ENCODE measurements at places on chromosomes 12 and 14.

DNA sequence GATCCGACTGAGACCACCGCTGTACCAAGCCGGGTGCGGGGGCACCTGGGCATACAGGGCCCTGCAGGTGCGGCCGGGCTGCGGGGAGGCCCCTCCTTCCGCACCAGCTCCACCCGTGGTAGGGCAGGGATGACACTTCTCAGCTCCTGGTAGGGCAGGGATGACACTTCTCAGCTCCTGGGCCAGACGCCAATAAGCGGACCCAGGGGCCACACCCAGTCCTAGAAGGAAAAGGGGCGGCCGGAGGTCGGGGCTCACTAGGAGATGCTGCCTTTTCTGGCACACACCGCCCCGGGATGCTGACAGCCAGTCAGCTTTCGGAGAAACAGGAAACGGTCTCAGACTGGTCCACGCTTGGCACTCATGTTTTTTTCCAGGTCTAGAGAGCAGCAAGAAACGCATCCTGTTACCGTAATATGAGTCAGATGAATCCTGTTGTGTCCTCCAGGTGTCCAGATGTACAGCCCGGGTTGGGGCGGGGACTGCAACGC lies 34.8 kb downstream of the NFKBIA start:
- no peak for DNase-seq

GRCh38 chr14:33017016-33017415 lies 78.3 kb downstream of the NPAS3 start:
- no peak for DNase-seq

- no peak for DNase-seq
Measured at GRCh38 chr14:90600619-90601018, 203.8 kb downstream of the CALM1 start.

DNA sequence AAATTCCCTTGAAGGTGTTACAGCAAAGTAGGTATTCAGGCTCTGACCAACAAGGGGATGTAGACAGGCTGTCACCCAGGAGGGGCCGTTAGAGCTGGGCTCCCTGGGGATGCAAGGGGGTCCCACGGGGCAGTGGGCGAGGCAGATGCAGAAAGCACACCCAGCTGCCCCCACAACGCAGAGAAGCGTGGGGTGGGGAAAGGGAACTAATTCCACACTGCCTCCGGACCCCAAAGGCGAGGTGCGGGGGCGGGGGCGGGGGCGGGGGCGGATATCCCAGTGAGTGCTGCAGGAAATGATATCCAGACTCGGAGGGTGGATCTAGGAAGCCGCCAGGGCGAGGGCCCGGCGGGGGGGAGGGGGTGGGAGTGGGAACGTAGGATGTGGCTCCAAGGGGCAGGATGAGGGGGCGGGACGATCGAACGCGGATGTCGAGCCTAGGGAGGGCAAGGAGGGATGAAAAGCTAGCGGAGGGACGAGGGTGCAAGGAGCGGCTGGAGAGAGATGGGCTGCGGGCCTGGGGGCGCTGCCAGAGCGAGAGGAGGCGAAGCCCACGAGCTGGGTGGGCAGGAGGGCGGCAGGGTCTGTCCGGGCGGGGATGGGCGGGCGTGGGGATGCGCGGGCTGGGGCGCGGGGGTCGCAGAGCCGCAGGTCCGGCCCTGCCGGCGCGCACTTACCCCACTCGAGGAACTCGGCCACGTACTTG lies 874 bp downstream of the CDC42BPB start:
- DNase-seq: no peak

GRCh38 chr14:92986254-92987147 lies 63.6 kb downstream of the CHGA start:
- no peak for DNase-seq

GRCh38 chr12:116053479-116054200 lies 223.9 kb downstream of the MED13L start:
- DNase-seq: no peak

DNA sequence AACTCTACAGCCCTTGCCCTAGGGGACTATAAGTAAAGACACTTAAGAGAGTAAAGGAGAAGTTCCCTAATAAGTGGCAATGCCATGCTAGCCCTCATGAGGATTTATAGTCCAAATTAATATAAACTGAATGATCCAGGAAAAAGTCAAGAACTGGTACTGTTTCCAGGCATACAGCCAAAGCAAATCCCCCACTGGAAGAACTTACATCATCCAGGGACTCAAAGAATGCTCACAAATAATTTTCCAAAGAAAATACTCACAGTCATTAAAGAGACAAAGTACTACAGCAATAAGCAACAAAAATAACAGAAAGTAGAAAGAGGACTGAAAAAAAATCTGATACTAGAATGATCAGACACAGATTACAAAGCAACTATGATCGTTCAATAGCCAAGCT lies 79.7 kb upstream of the RAP1B start:
- no peak for DNase-seq

DNA sequence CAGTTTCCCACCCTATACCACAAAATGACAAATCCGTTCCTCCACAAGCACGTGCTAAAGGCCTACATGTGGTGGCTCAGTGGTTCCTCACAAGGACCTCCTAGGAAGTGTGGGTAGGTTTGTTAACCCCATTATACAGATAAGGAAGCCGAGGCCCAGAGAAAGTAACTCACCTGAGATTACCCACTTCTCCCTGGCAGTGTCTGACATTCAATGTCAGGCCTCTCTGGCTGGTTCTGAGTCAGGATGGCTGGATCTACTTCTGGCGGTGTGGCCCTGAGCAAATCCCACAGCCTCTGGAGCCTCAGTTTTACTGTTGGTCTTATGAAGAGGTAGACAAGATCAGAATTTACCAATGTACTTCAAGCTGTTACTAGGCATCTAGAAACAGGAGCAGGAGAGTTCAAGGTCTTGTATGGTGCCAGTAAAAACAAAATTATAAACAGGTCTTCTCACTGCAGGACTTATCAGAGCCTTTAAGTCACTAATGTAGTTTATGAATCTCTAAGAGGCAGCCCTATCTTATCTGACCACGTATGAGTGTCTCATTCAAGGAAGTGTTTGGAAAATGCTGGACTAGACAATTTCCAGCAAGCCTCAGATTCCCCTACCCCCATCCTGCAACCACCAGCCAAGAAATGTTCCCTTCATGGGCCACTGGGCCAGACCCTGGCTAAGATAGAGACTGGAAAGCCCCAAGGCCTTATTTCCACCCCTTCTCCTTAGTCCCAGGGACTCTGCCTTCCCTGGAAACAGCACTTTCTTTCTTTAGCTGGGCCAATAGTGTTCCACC lies 4.2 kb downstream of the HSPB8 start:
- DNase-seq: no peak

DNA sequence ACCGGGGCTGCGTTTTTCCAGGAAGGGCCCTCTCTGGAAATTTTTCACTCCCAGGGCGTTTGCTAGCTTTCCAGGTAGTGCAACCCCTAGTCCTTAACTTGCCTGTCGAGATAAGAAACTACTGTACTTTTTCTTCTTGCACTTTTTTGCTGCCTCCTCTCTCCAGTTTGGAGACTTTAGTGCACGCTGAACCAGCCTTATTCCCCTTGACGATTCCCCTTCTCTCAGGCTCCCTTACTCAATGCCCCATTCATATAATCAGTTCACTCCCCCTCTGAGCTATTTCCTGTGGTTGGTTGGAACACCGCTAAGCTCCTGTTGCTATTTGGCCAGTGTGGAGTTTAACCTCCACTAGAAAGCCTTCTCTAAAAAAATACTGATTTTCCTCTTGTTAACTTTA lies 682 bp downstream of the CREBL2 start:
- no peak for DNase-seq

DNA sequence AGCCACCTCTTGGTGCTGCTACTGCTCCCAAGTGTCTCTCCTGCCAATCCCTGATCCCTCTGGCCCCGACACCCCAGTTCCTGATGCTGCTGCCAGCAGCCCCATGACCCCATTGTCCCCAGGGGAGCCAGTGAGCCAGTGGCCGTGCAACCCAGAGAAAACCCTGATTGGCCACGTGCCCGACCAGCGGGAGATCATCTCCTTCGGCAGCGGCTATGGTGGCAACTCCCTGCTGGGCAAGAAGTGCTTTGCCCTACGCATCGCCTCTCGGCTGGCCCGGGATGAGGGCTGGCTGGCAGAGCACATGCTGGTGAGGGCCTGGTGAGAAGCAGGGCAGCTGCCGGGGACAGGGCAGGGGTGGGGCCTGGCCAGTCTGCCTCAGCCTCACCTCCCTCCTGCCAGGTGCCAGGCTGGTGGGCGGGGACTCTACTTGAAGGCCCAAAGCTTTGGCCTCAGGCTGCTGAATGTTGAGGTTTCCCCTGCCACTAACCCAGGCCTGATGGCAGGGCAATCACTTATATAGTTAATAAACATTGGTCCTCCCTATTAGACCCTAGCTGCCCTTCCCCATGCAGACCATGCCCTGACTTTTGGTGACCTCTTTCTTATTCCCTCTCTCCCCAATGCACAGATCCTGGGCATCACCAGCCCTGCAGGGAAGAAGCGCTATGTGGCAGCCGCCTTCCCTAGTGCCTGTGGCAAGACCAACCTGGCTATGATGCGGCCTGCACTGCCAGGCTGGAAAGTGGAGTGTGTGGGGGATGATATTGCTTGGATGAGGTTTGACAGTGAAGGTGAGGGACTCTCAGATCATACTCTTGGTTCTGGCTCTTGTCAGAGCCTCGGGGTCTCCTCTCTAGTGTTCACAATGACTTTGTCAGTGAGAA lies 5.1 kb downstream of the PCK2 start:
- DNase-seq: no peak

- DNase-seq: no peak
Measured at GRCh38 chr14:72014486-72014885, 82.3 kb downstream of the RGS6 start.

DNA sequence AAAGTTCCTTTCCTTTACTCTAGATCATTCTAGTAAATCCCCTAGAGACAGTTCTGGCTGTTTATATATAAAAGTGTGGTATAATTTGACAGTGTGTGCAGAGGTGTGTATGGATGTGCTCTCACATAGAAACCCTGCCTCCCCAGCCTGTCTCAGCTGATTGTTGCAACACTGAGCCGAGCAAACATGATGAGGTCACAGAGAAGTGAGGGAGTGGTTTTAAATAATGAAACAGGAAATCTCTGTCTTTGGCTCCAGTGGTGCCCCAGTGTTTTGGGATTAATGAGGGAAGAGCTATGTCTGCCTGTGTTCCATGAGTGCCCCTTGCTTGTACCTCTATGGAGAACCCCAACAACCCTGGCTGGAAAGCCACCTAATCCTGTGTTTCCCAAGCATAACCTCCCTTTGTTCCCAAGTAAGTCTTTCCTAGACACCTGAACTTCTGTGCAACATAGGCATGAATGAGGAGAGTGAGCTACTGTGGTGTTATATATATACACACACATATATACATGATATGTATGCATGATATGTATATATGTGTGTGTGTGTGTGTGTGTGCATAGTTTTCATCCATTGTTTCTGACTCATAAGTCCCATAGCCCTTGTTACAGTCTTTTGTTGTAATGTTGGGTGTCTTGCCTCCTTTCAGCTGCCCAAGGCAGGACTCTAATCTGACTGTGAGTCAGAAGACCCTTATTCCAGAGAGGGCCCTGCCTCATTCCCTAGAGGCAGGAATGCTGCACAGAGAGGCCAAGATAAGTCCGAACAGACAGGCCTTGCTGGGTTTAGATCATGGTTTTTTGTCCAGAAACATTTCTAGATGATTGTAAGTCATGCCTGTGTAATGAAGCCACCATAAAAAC lies 18.0 kb downstream of the TRAF3 start:
- DNase-seq: peak; percentile 25

GRCh38 chr12:50786498-50787231 lies 22.8 kb downstream of the ATF1 start:
- no peak for DNase-seq

GRCh38 chr12:11822081-11822834 lies 172.8 kb downstream of the ETV6 start:
- peak; percentile 64 for DNase-seq

- DNase-seq: no peak
Measured at GRCh38 chr12:25670076-25671055, 117.3 kb upstream of the LMNTD1 start.

DNA sequence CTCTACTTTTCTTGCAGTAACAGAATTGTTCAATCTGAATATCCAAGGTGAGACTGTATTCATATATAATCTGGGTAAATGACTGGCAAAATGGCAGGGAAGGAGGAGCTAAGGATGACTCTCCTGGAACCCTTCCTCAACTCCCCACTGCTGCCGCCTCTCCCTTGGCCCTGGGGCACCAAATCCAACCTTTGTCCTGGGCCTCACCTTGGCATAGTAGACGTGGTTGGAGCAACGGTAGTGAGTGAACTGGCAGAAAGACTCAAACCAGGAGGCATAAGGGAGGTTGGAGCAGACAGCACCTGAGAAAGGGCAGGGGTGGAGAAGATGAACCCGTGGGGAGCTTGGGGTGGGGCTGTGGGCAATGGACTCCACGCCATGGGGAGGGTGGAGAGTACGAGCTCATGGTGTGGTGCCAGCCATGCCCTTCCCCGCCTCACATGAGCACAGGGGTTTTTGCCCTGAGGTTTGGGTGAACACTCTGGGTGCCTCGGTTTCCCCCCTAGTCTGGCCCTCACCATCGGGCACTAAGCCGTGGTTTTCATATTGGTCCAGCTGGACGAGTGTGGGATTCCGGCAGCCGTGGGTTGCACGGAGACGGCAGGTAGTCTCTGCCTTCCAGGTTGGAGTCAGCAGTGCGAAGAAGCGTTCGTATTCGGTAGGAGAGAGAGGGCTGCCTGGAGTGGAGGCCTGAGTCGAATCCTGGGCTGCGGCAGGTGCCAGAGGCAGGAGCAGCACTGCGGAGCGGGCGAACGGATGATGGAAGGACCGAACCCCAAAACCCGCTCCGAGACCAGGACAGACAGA lies 753 bp downstream of the ACRBP start:
- no peak for DNase-seq

DNA sequence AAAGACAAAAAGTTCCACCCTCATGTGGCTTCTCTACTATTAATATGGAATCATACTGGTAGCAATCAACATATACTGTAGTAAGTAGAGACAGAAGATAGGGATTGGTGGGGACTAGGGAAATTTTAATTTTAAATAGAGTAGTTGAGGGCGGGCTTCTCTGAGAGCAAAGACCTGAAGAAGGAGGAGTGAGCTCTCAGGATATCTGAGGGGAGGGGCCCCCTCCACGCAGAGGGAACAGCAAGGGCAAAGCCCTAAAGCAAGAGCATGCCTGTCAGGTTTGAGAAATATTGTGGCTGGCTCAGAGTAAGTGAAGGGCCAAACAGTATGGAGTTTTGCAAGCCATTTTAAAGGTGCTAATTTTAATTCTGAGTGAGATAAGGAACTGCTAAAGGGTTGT lies 64.3 kb downstream of the PCNX1 start:
- DNase-seq: no peak

DNA sequence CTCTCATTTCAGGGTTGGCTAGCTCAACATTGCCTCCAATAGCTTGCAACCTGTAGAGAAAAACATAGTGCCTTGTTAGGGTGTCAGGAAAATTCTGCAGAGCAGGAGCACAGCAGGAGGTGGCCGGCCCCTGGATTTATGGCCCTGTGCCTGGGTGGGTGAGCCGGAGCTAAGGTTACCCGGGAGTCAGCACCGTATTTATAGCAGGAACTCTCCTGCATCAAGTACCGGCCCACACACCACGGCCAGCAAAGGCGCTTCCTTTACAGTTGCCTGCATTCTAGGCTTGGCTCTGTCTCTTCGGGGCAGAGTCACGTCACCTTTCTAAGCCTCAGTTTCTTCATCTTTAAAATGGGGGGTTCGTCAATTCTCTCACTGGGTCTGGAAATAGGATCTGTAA lies 52.8 kb upstream of the EML1 start:
- DNase-seq: no peak

Data from activated CD4-positive, alpha-beta T cell treated with anti-CD3 and anti-CD28 coated beads for 4 hours (primary cell).